ENCODE measurements at places on chromosomes 3 and 15. TPM values are rescaled to one million over a fixed set of nuclear protein-coding genes. Genes with fewer than 3 reads are reported as not detected.

- DNase-seq = no peak
Observed at GRCh38 chr3:125440559-125440955, 65.4 kb upstream of the ZNF148 start.

GRCh38 chr3:95939235-95939809, 875.1 kb upstream of the EPHA6 start:
- no peak for DNase-seq

DNA sequence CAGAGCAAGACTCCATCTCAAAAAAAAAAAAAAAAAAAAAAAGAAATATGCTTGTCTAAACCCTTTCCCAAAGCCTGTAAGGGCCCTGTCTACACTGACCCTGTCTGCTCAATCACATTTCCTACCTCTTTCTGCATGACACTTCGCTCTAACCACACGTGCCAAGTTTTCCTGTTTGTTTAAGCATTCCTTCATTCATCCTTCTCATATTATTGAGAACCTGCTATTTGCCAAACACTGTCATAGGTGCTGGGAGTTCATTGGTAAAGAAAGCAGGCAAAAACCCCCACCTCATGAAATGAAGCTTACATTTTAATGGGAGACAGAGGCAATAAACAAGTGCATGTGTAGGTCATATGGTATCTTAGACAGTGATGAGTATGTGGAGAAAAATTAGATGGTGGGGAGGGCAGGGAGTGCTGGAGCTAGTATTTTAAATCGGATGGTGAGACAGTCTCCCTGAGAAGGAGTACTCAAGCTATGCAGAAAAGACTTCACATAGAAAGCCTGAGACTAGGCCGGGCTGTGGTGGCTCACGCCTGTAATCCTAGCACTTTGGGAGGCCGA, 48.0 kb downstream of the B3GNT5 start:
- no peak for DNase-seq

The PARP15 gene
- total RNA-seq = 0.07 TPM

The EXD1 gene
- 0.70 TPM for total RNA-seq

DNA sequence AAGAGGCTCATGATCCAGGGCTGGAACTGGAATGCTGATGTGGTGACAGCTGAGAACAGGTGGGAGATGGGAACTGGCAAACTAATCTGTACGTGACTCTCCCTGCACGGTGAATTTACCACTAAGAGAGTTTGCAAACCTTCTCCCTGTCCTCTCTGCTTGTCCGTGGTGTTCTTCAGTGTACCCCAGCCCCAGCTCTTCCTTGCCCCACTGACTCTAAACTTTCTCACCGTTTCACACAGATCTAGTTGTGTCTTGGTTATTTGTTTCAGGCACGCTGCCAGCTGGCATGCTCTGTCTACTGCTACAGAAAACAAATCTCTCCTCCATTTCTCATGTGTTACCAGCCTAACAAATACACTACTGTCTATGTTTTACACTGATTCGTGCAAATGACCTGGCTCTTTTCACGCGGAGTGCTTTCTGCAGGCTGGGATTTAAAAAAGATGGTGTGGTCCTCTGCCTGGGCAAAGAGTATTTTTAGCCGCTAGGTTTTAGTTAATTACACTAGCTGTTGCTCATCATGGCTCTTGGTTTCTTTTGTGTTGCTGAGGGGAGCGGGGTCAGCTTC, 192.7 kb upstream of the LRIG1 start:
- DNase-seq = no peak

DNA sequence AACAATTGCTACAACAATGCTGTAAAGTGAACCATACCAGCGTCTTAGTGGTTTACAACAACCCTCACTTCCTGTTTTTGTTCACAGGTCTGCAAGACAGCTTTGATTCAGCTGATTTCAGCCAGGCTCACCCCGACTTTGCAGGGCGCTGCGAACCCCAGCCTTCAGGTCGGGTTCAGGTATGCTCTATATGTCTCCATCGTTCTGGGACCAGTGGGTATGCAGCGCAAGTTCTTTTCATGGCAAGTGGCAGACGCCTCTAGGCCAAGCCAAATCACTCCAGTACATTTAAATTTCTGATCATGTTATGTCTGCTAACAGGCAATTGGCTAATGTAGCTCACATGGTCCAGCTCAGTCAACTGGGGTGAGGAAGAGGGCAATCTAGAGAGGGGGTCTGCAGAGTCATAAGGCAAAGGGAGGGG, 52.4 kb upstream of the RGMA start:
- no peak for DNase-seq

- no peak for DNase-seq
Observed at GRCh38 chr3:78754066-78754743, 1013.6 kb downstream of the ROBO1 start.

GRCh38 chr3:13338231-13338630, 81.9 kb downstream of the NUP210 start:
- DNase-seq = no peak
